ENCODE measurements at places on chromosomes 3 and 15.

DNA sequence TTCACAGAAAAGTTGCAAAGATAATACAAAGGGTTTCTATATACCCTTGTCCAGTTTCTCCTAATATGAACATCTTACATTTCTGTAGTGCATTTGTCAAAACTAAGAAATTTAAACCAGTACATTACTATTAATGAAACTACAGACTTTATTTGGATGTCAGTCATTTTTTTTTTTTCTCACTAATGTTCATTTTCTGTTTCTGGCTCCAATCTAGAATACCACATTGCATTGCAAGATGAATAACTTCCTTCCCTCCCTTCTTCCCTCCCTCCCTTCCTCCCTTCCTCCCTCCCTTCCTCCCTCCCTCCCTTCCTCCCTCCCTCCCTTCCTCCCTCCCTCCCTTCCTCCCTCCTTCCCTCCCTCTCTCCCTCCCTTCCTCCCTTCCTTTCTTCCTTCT, 509.2 kb upstream of the MCTP2 start:
- DNase-seq, result no peak

DNA sequence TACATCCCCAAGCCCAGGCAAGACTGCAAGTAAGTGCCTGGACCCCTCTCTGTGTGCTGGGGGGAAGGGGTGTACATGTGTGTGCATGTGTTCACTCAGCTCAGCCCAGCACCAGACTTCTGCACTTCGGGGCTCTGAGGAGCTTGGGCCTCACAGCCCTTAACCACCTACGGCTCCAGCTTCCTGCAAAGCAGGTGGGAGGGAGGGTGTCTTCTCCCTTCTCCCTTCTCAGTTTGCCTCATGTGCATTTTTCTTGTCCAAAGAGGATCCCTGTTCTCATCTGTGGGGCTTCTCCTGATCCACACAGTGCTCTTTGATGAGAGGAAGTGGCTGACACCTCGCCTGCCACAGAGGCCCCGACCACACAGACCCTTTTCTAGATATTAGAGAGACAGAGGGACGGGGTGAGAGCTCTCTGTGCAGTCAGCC, 69.3 kb downstream of the MESD start:
- DNase-seq, result no peak

- no peak for DNase-seq
Measured at GRCh38 chr3:10025205-10026083, 793 bp upstream of the FANCD2 start.

- DNase-seq, result no peak
Measured at GRCh38 chr3:169907944-169908343, 3.4 kb upstream of the SAMD7 start.

- no peak for DNase-seq
Measured at GRCh38 chr3:177946936-177947335, 589.3 kb upstream of the KCNMB2 start.

DNA sequence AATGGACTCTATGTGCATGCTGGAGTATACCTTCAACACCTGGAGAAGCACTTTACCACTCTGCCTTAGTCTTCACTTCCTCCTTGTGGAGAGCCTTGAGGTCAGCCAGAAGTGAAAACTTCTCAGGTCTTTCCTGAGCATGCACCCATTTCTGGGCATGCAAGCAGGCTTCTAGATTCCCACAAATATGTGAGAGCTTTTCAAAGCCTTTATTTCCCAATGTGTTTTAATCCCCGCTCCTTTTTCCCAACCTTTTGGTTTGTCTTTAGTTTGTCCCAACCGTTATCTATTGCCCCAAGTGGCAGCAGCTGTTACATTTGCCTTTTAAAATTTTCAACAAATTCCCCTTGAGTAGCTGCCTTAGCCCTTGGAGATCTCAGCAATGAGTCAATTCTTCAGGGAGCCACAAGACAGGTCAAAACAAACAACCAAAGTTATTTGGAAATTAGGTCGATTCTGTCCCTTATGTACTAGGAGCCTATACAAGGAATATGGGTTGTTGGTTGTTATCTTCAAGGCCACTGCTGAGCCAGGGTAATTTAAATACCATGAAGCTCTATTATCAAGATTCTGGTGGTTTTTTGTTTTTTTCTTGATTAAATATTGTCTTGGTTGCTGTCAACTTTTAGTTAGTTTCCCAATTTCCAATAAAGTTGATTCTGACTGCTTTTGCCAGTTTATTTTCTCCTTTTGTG, 44.4 kb downstream of the LSM3 start:
- no peak for DNase-seq

GRCh38 chr15:85751291-85752123, 43.2 kb downstream of the KLHL25 start:
- DNase-seq, result no peak

DNA sequence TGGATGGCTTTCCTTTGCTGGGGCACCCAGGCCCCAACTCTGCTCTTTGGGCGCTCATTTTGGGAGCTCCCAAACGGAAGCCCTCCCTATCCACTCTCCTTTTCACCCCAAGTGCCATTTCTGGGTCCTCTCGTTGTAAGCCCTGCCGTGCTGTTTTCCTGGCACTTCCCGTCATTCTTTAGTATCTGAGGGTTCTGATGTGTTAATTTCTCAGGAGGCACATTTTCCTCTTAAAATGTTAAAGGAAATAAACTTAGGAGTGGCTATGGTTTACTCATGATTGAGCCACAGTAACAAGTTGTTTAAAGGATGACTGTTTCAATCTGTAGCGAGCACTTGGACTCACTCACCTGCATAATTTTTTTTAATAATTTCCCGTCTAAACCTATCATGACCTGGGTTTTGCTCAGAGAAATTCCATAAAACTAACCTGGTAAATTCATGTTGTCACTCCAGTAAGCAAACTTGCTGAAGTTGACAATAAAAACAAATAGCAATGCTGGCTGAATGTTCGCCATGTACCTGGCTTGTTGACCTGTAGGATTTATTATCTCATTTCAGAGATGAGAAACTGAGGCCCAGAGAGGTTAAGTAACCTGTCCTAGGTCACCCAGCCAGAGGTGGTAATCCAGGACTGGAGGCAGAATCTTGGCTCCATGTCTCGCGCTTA, 10.6 kb downstream of the ALDH1A3 start:
- DNase-seq, result no peak

GRCh38 chr15:97652700-97653167, 307.8 kb upstream of the ARRDC4 start:
- no peak for DNase-seq

- peak; percentile 98 for DNase-seq
Measured at GRCh38 chr15:41606997-41607396, 48.0 kb downstream of the TYRO3 start.

GRCh38 chr3:93991631-93992030, 11.7 kb downstream of the ARL13B start:
- DNase-seq, result no peak

DNA sequence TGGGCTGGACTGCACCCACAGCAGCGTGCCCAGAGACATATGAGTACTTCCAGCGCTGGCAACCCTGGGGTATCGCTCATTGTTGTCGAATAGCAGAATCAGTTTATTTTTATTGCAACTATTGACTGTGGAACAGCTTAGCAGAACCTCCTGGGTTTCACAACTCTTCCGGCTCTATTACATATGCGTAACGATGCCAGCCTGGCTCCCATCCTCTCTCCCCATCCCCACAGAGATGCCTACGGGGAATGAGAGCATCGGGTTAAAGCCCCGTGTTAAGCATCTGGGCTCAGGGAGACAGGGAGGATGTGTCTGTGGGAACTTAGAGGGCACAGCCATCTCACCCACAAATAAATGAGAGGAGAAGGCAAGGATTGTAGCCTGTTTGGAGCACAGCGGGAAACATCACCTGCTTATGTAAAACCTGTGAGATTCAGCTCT, 76.6 kb upstream of the DLG1 start:
- DNase-seq, result no peak

DNA sequence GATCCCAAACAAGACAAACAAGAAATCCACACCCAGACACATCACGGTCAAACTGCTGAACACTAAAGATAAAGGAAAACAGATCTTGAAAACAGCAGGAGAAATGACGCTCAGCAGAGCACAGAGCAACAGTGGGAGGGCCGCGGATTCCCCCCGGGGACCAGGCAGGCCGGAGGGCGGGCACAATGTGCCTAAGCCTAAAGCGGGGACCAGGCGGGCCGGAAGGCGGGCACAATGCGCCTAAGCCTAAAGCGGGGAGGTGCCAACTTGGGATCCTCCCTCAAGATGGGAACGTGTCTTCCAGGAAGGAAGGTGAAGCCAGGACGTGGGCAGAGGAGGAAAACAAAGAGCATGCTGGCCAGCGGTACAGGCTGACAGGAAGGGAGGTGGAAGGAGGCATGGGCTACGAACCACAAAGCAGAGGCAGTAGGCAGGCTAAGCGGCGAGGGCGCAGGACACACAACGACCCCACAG, 31.1 kb downstream of the CYFIP1 start:
- DNase-seq, result peak; percentile 49

GRCh38 chr3:64856977-64857516, 169.2 kb upstream of the ADAMTS9 start:
- DNase-seq, result no peak

- DNase-seq, result peak; percentile 24
Measured at GRCh38 chr3:76107935-76108570, 322.7 kb upstream of the ZNF717 start.

DNA sequence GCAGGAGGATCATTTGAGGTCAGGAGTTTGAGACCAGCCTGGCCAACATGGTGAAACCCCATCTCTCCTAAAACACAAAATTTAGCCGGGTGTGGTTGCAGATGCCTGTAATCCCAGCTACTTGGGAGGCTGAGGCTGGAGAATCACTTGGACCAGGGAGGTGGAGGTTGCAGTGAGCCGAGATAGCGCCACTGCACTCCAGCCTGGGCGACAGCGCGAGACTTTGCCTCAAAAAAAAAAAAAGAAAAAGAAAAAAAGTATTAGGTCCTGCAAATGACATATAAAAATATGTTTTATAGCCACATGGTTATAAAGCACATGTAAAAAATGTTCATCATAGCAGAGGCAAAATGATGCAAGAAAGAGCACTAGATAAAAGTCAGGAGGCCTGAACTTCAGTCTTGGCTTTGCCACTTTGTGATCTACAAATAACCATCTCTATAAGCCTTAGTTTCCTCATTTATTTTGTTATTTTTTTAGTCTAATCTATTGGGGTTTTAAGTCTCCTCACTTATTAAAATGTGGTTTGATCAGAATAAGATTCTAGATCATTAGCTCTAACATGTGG, 4.9 kb downstream of the SLC12A6 start:
- no peak for DNase-seq

- peak; percentile 73 for DNase-seq
Measured at GRCh38 chr15:84681831-84682230, 23.8 kb upstream of the NMB start.

- no peak for DNase-seq
Measured at GRCh38 chr3:166877971-166878370, 502.1 kb downstream of the ZBBX start.

GRCh38 chr3:115632026-115632425, 8.7 kb downstream of the GAP43 start:
- no peak for DNase-seq

GRCh38 chr3:140086642-140087041, 151.7 kb downstream of the CLSTN2 start:
- DNase-seq, result no peak

GRCh38 chr3:188950832-188951489, 220.8 kb upstream of the TPRG1 start:
- peak; percentile 98 for DNase-seq

GRCh38 chr15:86213420-86213819, 133.7 kb downstream of the AGBL1 start:
- DNase-seq, result no peak

- no peak for DNase-seq
Measured at GRCh38 chr15:77312523-77312922, 107.4 kb downstream of the PEAK1 start.

DNA sequence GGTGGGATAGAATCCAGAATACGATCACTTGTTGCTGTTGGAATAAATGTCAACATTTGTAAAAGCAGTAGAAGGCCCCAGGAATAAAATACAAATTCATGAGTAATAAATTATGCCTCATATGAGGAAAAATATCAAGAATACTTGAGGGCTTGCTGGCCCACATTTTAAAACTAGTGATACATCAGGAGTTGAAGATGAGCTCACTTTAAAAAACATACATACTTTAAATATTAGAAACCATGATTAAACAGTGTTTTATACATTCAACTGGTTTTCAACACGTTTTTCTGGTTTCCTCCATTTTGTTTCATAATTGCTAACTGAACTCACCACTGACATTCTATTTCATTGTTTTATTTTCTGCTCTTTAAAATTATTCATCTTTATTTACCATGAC, 141.4 kb downstream of the TFG start:
- no peak for DNase-seq

- no peak for DNase-seq
Measured at GRCh38 chr15:94370936-94371285, 139.6 kb downstream of the MCTP2 start.

DNA sequence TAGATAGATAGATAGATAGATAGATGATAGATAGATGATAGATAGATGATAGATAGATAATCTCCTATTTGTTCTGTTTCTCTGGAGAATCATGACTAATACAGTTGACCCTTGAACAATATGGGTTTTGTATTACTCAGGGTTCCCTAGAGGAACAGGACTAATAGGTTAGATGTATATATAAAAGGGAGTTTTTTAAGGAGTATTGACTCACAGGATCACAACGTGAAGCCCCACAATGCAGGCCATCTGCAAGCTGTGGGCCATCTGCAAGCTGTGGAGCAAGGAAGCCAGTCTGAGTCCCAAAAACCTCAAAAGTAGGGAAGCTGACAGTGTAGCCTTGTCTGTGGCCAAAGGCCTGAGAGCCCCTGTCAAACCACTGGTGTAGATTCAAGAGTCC, 67.6 kb downstream of the PYDC2 start:
- DNase-seq, result no peak

DNA sequence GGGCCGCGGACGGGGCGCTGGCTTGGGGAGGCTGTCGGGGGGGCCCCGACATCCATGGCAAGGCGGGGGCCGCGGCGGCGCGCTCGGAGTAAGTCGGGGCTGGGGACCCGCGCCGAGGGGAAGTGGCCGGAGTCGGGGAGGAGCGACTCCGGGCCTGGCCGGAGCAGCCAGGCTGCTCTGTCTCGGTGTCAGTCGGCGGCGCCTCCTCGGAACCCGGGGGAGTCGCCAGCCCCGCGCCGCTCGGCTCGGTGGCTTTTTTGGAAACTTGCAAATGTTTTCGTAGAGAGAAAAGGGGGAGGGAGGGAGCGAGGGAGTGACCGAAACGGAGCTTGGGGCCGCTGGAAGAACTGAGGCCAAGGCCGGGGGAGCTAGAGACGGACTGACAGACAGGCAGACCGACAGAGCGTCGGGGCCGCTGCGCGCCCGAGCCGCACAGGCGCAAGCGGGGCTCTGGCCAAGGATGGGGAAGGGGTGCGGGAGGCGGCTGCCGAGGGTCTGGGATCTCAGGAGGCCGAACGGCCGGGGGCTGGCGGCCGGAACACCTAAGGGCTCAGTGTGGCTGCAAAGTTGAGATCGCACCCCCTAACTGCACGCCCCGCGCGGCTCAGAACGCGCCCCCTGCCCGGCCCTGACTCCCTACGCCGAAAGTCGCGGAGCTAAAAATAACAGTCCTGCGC, 5.0 kb downstream of the PTH1R start:
- DNase-seq, result no peak

DNA sequence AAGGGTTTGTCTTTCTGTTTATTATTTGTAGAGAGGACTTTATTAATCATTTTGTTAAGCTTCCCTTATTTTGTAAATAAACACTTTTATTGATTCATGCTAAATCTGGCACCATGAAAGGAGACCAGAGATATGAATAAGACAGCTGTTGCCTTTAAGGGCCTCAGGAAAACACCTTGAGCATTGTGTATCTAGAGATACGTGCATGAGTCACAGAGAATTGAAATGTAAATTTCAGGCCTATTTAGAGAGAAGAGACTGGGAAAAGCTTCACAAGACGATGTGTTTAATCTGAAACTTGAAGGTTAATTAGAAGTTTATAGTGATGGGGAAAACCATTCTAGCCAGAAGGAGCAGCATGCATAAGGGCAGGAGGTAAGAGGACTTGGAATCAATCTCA, 28.6 kb upstream of the UTS2B start:
- DNase-seq, result no peak

- no peak for DNase-seq
Measured at GRCh38 chr15:42490291-42490670, 660 bp downstream of the ZNF106 start.
